ENCODE measurements at places on chromosomes 7 and 10.

DNA sequence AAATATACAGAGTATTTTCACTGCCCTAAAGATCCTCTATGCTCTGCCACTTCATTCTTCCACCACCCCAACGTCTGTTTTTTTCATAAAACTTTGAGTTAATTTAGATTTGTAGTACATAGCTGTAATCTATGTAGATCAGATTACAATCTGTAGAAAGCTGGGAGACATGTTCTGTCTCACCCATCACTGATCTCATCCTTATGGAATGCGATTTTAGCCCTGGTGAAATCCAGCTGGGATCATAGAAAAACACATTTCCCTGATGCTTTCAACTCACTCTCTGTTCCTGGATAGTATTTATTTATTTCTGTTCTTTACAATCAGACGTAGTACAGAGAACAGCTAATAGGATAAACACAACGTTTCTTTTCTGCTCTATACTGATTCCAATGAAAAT lies 521.0 kb downstream of the KIF20B start:
- no peak for DNase-seq

DNA sequence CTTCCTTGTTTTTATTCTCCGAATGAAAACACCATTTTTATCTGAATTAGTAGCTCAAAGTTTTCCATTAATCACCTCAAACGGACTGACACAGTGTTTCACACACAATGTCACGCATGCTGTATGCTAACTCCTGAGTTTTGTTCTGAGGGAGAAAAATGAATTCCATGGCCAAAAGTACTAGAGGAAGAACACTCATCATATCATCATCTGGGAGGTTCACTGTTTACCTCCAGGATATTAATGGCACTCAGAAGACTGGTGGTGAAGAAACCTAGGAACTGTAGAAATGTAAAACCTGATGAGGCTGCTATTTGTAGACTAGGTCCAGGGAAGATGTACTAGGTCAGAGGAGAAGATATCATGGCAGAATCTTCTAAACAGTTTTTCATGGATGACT lies 395.6 kb upstream of the ETV1 start:
- no peak for DNase-seq

- DNase-seq: no peak
Observed at GRCh38 chr7:85261336-85261735, 74.5 kb upstream of the SEMA3D start.

- DNase-seq: no peak
Observed at GRCh38 chr7:36439624-36440023, 50.0 kb downstream of the ANLN start.

DNA sequence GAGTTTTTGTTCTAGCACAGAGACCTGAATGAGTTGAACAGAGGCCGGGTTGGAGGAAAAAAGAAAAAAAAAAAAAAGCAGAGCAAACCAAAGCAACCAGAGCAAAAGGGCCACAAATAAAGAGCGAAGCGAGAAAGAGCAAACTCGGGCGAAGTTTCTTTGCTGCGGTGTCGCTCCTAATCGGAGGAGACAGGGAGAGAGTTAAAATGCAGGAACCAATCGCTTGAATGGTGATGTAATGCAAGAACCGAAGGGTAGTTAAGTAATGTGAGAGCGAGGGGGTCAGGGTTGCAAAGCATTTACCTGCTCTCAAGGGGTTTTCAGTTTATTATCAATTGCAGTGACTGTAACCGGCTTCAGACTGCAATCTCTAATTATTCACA lies 271.7 kb downstream of the TRIL start:
- no peak for DNase-seq

DNA sequence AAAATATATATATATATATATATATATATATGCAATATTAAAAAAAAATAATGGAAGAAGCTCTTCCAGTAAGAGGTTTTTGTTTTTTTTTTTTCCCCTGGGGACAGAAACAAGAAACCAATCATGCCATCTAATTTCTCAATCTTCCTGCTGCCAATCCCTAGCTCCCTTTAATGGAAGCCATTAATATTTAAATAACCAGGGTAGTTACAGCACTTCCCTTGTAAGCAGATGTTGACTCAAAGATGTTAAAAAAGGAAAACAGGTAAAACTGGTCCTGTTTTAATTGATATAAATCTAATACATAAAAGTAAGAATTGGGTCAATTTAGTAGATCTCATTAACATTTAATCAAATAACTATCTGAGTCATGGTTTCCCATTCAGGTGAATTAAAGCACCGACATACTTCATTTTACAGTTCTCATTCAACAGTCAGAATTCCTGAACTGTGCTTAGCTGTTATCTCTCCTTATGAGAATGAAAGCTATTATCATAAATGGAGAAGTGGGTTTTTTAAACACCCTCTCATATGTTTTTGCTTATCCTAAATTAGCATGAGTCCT lies 22.6 kb downstream of the CPVL start:
- no peak for DNase-seq

DNA sequence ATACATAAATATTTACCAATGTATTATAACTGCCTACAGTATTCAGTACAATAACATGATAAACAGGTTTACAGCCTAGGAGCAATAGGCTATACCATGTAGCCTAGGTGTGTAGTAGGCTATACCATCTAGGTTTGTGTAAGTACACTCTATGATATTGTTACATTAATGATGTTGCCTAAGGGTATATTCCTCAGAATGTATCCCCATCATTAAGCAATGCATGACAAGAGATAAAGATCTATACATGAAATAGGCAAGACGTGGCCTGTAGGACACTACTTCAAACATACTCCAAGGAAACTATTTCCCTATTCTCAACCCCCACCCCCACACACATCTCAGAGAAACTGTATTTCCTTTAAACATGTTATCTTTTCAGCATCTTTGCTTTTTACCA lies 15.3 kb upstream of the ADAM22 start:
- DNase-seq: no peak

GRCh38 chr7:99784007-99784406 lies at the start of gene CYP3A4:
Gene CYP3A4, minus strand, starts transcription at chr7:99784184. Its CDS starts 103 bp downstream, at chr7:99784081.
- no peak for DNase-seq

DNA sequence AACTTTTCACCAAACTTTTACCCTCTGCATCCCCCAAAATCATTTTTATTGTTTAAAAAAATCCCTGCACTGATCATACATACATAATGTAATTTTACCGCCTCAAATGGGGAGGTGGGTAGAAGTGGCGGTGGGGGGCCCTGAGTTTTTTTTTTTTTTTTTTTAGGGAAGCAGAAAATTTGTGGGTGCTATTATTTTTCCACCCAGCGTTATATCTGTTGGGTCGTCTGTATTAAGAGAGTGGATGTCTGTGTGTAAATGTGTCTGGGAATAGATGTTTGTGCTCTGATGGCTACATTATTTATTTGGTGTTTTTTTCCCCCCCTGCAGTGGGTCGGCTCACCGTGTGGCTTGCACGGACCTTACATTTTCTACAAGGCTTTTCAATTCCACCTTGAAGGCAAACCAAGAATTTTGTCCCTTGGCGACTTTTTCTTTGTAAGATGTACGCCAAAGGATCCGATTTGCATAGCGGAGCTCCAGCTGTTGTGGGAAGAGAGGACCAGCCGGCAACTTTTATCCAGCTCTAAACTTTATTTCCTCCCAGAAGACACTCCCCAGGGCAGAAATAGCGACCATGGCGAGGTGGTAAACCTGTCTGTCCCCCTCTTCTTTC lies 438 bp downstream of the ARID5B start:
- no peak for DNase-seq

- DNase-seq: no peak
Observed at GRCh38 chr10:18582803-18583202, 68.6 kb downstream of the NSUN6 start.

DNA sequence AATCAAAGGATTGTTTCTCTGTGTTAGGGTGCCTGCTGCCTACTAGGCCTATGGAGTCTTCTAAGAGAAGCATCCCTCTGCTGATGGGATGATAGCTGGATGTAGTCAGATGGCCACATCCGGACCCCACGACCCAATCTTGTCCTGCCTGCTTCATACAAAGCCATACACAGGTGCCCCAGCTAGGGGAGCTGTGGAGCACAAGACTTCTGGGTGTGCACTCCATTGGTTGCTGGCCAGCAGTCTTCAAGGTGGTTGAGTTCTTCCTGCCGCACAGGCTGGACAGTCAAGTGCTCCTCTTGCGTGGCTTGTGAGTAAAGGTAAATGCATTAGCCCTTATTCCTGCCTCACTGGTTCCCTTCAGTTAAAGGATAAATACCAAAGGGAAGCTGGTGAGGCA lies 120.2 kb downstream of the TEX36 start:
- no peak for DNase-seq

- no peak for DNase-seq
Observed at GRCh38 chr7:132123773-132124172, 452.5 kb downstream of the PLXNA4 start.

DNA sequence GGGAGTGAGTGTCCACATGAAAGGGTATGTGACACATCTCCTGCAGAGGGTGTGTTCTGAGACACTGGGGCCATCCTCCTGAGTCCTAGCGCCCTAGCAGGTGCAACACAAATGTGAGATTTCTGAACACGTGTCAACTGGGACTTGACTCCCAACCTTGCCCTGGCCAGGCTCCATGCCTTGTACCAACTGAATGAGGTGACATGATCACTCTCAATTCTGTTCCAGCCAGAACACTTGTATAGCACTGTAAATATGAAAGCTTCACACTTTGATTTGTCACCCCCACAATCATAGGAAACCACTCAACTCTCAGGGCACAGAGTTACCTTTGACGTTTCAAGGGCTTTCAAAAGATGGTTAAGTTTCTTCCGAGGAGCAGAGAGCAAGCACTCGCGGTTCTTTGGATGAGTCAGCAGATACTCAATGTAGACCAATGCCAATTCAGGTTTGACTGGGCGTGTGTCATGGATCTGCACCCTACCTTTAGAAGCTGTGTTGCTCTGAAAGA lies 48.6 kb downstream of the NCAPG2 start:
- peak; percentile 61 for DNase-seq

- DNase-seq: no peak
Observed at GRCh38 chr7:37504801-37505200, 56.1 kb upstream of the ELMO1 start.

- DNase-seq: no peak
Observed at GRCh38 chr7:141456711-141457110, 94.5 kb upstream of the AGK start.

- no peak for DNase-seq
Observed at GRCh38 chr7:5451391-5451790, 27.8 kb upstream of the TNRC18 start.

- no peak for DNase-seq
Observed at GRCh38 chr7:30556840-30557239, 37.8 kb upstream of the GARS1 start.

All from stimulated activated CD4-positive, alpha-beta T cell treated with anti-CD3 and anti-CD28 coated beads, TNF-alpha, amount 100 ng/mL, for 24 hours (primary cell).